ENCODE measurements at places on chromosomes 2 and 18.

- no peak for DNase-seq
Observed at GRCh38 chr2:160220545-160221009, 20.5 kb upstream of the ITGB6 start.

DNA sequence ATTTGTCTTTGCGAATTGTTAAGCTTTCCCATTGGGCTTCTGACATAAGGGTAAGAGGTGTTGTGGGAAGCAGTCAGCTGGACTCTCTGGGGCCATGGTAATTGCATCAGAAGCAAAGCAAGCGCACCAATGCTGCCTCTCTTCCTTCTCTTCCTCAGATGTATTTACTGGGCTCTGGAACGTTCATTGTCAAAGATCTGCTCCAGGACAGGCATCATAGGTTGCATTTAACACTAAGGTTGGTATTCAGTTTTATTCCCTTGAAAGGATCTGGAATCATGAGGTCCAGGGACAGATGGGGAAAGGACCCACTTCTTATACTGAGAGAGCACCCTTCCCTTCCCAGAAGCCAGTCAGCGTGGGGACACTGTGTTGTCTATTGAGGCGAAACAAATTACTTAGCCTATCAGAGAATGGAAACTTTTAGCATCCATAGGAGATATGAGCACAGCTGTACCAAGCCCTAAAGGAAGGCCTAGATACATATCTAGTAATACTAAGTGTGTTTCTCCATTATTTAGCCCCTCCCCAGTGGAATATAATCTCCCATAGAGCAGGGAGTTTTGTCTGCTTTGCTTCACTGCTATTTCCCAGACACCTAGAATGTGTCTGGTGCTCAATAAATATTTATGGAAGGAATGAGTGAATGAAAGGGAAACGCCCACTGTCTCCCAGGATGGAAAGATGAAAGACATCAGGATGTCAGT is 72.2 kb downstream of the COA5 start:
- no peak for DNase-seq

GRCh38 chr2:19607931-19608771 is 249.7 kb upstream of the OSR1 start:
- no peak for DNase-seq

GRCh38 chr18:8124232-8125146 is 484.7 kb upstream of the RAB12 start:
- DNase-seq, result no peak

GRCh38 chr18:47628240-47628781 is 302.1 kb downstream of the SMAD2 start:
- no peak for DNase-seq

DNA sequence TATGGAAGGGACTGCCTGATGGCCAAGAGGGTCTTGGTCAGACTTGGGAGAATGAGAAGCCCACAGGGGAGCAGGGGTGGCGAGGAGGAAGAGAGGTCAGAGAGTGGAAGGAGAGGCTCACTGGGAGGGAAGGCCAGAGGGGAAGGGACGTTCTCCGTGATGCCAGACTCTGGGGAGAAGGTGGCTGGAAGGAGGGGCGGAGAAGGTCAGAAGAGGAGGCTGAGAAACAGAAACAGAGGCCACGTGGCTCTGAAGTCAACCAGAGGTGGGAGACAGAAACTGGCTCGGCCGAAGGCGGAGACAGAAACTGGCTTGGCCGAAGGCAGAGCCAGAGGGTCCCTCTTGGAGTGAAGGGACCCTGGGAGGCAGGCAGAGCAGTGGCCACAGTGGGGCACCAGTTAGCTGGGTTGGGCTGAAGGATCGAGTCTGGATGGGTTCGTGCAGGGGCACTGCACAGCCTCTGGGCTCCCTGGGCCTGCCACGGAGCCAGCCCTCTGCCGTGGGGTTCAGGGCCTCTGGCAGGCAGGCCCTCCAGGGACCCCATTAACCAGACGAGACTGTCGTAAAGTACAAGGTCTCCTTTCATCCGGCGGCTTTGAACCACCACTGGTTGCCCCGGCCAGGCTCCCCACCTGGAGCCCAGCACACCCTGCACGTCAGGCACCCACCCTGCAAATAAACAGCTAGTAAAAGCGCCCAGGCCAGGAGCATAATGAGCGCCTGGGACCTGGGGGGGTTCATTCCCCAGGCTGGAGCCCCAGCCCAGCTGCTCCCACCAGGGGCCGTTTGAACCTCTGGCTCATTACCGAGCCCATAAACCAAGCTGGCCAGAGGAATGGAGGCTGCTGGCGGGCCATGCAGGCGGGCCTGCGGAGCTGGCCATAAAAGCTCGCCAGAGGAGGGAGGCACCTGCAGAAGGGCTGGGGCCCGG is 218.8 kb downstream of the DYSF start:
- no peak for DNase-seq
